ENCODE measurements at places on chromosomes 4 and X.
A peak's percentile ranks its signal among the peaks of the same experiment; 100 is the strongest.

DNA sequence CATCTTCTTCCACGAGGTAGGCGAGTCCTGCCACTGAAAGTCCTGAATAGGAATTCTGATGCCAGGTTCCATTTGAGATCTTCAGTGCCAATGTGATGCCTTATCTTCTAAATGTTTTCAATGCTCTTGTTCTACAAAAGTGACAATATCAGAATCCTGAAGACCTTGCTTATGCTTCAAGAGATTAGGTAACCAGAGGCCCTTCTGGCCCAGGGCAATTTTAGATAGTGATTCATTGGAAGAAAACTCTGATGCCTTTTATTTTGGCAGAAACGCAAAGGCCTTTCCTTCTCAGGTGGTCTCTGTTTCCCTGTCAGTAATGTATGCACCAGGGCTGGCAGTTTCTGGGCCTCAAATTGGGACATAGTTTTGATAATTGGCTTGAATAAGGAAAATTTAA, 144.8 kb downstream of the CEP135 start:
- no peak for DNase-seq

- DNase-seq, result no peak
These were observed 41.4 kb downstream of the ARHGEF9 start for GRCh38 chrX:63743596-63743995.

DNA sequence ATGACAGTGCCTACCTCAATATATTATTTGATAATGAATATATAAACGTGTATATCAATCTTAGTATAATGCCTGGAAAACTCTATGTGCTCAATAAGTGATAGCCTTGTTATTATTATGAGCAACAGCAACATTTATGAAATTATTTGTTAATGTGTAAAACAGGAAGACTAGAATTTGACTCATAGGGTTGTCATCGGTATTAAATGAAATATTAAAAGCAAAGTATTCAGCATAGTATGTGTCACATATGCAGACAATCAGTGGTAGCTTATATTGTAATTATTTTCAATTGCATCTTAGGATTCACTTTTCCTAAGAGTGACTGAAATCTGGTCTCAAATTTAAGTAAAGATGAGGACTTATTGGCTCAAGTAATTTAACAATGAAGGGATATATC, 24.6 kb downstream of the SPANXD start:
- DNase-seq, result no peak

DNA sequence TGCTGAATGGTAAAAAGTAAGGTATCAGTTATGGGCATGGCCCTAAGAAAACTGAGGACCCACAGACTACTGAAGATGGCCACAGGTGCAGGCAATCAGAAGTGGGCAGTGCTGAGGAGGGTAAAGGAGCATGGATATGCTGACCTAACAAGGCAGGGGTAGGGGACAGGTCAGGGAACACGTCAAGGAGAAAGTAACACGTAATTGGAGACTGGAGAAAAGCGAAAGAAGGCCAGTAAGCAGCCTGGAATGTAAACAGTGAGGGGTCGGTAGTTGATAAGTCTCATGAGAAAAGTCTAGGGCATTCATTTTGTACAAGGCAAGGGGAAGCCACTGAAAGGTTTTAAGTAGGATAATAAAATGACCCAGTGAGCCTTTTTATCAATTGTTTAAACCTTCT, 153.3 kb downstream of the PRDM5 start:
- peak; percentile 18 for DNase-seq

DNA sequence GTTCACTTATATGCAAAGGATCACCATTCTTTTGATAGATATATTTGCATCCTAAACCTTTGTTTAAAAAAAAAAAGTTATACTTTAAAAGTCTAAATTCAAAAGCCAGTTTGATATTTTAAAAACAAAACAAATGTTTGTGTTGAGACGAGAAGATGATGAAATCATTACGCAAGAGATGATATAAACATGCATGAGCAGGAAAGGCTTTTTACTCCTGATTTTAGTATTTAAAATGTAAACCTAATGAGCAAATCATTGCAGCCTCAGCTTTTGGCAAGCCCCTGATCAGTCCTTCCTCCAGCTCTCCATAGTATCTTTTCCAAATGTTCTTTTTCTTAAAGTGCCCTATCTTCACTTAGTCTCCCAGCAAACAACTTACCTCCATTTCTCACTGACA, 115.6 kb downstream of the ARAP2 start:
- no peak for DNase-seq

DNA sequence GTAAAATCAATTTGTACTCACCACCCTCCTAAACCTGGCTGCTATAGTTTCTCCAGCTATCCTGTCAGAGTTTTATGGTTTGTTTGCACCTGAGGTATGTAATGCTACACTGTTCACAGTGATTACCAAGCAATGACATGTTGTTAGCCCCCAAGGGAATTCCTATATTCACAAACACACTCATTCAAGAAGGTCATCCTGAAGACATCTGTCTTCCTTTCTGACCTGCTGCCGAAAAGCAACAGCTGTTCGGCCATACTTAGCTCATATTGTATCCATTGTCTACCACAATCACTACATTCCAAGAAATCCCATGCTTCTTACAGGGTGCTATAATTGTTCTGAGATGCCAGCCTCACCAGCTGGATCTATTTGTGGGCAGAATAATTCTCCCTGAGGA, 160.1 kb upstream of the GYPA start:
- no peak for DNase-seq

DNA sequence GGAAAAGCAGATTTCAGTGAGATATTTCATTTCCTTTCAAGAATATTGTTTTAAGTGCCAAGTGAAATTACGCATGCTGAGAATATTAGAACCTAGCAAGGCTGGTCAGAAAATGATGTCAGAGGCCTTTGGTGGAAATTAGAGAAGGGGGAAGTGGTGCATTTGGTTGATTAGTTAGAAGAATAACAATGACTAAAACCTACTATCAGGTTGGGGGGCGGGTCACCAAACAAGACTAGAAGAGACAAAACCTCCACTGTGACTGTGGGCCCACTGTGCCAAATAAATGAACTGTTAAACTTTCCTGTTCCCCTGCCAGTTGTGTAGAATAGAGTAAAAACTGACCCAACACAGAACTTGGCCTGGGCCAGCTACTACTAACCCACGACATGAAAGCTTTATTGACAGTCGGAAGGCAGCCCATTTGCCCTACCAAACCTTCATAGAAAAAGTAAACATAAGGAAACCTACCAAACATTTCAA, 2.9 kb downstream of the RAPGEF2 start:
- no peak for DNase-seq

DNA sequence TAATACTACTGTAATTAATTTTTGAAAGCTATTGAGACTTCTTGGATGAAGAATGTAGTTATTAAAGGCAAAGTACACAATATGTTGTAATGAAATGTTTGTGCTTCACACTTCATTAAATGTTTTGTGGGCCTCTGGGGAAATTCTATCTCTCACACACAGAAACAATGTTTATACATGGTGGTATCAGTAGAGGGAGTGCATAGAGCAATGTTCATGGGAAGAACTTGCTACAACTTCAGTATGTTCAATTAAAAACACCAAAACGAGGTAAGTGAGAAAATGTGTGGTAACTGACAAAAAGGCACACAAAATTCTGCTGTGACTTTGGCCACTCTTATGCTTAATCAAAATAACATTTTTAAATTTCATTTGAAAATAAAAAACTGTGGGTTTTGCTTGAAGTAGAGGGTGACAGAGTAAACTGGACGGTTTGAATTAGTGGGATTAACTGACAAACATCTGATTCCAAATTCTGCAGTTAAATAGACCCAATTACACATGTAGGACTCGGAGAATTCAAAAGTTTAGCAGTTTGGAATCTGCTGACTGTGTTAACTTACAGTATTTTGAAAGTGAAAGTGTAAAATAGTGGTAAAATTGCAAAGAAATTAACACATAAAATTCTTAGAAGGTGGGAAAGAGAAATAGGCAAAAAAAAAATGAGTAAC, 111.4 kb upstream of the TTC29 start:
- peak; percentile 9 for DNase-seq

DNA sequence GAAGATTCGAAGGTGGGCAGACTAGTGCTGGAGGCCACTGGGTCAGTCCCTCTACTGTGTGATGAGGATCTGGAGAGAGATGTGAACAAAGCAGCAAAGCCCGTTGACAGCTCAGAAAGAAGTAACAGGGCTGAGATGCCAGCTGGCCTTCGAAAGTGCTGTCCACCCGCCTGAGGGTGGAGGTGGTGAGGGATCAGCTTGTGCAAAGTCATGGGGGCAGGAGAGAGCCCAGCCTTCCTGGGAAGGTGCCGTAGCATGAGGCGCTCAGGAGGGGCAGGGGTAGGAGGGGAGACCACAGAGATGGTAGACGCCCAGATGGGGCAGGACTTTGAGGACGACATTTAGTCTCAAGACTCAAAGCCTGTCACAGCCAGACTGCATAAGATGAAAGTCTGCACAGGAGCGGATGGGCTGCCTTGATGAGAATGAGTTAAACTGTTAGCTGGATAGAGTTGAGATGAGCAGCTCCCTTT, 19.7 kb downstream of the TBC1D14 start:
- DNase-seq, result no peak

DNA sequence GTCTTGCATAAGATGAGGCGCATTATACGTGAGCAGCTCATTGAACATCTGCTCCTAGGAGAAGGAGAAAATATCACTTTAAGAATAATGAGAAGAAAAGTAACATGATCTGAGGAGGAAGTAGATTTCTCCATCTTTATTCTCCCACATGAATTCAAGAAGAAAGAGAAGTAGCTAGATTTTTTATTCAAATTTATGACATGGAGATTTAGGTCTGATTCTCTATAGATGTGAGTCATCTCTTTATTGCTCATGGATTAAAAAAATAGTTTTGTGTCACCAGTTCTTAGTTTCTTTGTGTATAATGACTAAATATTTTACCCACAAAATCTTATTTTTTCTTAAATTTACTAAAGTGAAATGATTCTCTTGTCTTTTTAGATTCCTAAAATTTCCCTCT, 40.4 kb downstream of the HPGDS start:
- no peak for DNase-seq

GRCh38 chr4:85953651-85954018, 406.2 kb downstream of the MAPK10 start:
- no peak for DNase-seq

DNA sequence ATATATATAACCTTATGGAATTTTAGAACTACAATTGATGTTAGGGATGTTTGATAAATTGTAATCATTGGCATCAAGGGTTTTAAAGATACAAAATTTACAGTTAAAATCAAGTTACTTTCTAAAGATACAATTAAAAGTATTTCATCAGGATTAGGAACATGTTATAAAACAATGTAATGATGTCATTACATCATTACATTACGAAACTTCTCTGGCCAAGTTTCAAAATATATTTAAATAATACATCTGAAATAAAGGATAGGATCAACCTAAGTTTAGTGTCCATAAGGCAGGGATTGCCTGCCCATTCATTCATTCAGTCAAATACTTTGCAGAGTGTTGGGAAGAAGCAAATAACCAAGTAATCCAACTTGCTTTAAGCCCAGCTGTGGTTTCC, 75.1 kb downstream of the TENM3 start:
- DNase-seq, result no peak

- DNase-seq, result no peak
These were observed 235.9 kb upstream of the PCDH18 start for GRCh38 chr4:137768196-137768595.

- no peak for DNase-seq
These were observed 3.8 kb downstream of the CXXC4 start for GRCh38 chr4:104490770-104491480.

- DNase-seq, result no peak
These were observed 8.2 kb downstream of the ELOVL6 start for GRCh38 chr4:110190249-110190648.

DNA sequence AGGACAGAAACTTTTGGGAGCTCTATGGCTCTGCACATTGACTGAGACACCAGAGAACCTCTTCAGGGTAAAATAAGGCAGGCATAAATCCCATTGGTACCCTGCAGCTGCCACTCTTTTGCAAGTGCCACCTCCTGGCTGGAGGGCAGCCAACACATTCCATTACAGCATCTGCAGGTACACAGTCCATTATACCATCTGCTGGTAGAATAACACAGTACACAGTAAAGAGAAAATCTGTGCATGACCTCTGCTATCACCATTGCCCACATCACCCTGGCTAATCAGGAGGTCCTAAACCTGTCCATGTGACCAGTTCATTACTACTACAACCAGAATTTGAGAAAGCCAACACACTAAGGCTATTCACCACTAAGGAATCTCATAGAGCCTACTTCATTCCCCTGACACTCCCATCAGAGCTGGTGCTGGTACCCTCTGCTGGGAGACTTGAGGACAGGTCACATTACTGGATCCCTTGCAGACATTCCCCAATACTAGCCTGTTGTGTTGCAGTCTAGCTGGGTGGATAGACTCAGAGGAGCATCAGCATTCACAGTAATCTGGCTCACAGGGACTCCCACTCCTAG, 176.2 kb upstream of the TACR3 start:
- DNase-seq, result no peak

- DNase-seq, result no peak
These were observed 99.3 kb downstream of the ANXA5 start for GRCh38 chr4:121597346-121597934.

GRCh38 chr4:5882947-5883346, 9.9 kb downstream of the CRMP1 start:
- DNase-seq, result no peak

GRCh38 chr4:16686195-16686594, 212.2 kb downstream of the LDB2 start:
- peak; percentile 6 for DNase-seq

GRCh38 chr4:77493829-77494551, 111.6 kb upstream of the CXCL13 start:
- no peak for DNase-seq

- DNase-seq, result no peak
These were observed 41.4 kb downstream of the NLGN4X start for GRCh38 chrX:6187256-6187655.

- peak; percentile 23 for DNase-seq
These were observed 102.9 kb upstream of the PAQR3 start for GRCh38 chr4:79042079-79042674.

DNA sequence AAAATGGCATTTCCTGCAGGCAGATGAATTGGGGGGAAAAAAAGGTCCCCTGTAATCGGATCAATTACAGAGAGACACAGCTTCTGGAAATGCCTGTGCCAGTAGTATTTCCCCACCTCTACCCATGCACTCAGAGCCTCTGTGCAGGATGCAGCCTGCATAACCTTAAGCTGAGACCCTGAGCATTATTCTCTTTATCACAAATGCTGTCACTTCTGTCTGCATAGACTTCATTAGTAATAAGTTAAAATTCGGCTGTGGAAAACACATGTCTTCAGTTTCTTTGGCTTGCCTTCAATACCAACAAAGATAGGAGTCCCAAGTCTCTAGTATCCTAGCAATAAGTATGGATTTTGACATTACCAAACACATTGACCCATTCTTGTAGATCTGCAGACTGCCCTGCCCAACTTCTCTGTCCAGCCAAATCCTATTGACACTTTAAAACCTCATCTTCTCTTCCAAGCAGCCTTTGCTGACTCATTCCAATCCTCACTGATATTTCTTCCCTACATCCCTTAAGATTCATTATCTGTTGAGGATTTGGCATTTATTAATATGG, 70.8 kb downstream of the LUZP4 start:
- no peak for DNase-seq

GRCh38 chr4:38284294-38285030, 324.3 kb downstream of the PTTG2 start:
- DNase-seq, result no peak

- no peak for DNase-seq
These were observed 53.5 kb upstream of the SMIM31 start for GRCh38 chr4:164700471-164700870.

All from smooth muscle cell of the brain vasculature (primary cell).